ENCODE measurements at places on chromosomes 5 and 9.

DNA sequence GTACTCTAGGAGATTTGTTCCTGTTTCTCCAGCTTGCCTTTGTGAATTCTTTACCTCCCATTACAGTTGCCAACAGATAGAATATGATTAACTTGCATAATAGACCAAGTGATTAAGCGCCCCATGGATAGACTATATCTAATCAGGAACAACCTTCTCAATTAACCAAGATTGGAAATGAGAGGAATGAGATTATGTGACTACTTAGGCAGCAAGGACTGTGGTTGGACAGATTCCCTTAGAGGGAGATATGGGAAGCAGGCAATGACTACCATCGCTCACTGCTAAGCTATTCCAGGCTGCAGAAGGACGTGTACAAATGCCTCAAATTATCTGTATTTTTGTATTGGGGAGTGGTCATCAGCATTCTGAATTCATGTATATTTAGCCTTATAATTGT lies 278.1 kb upstream of the DAB2 start:
- no peak for DNase-seq

- peak; percentile 33 for DNase-seq
These were observed 21.0 kb downstream of the C5orf15 start for GRCh38 chr5:133947431-133947841.

GRCh38 chr5:65061250-65061973 lies 292.7 kb downstream of the CWC27 start:
- no peak for DNase-seq

DNA sequence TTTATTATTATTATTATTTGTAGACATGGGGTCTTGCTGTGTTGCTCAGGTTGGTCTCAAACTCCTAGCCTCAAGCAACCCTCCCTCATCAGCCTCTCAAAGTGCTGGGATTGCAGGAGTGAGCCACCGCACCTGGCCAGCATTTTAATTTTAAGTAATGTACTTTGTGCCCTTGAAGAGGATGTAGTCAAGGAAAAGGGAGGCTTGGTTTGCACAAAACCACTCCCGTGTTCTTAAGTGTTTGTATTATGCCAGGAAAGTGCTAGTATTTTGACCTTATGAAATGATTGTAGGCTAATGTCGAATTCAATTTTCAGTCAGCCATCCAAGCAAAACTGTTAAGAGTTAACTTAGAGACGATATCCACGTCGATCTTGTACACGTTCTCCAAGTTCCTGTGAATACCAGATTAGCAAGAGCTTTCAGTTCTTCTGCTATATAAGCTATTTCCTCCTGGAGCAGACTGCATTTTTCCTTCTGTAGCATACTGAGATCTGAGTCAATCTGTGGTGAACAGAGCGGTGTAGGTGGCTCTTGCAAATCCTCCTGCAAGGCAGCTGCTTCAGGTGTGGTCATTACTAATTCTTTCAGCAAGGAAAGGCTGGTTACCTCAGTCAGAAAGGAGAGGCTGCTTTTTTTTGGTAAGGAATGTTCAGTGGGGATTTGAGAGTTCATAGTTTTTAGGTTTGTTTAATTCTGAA lies 23.7 kb downstream of the CCDC171 start:
- no peak for DNase-seq
